ENCODE measurements at places on chromosomes 11 and 22.

GRCh38 chr11:19519912-19520641 lies 192.6 kb upstream of the NAV2 start:
- DNase-seq, result no peak

GRCh38 chr22:48275412-48275811 lies 1513.0 kb downstream of the TBC1D22A start:
- no peak for DNase-seq

DNA sequence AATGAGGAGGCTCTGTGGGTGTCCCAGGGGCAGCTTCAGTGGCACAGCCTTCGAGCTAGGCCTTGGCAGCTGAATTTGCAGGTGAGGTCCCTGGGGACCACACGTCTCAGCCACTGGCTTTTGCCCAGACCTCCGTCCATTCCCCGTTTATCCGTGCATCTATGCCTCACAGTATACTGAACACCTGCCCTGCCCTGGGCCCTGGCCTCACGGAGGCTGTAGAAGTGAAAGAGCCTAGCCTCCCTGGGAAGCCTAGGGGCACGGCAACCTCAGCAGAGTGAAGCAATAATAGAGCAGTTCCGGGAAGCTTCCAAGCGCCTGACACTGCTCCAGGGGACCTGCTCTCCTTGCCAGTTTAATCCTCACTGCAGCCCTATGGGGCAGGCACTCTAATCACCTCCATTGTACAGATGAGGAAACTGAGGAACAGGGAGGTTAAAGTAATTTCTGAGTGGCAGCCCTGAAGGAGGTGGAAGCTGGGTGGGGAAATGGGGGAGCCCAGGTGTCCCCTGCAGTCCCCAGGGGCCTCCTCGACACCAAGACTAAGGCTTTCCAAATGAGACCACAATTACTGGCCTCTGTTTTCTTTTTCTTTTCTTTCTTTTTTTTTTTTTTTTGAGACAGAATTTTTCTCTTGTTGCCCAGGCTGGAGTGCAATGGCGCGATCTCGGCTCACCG lies 2.7 kb upstream of the NFAM1 start:
- DNase-seq, result no peak

- DNase-seq, result no peak
These were observed 99.0 kb downstream of the AMOTL1 start for GRCh38 chr11:94866936-94867795.

GRCh38 chr11:57154739-57155138 lies 27.0 kb upstream of the LRRC55 start:
- DNase-seq, result no peak

- no peak for DNase-seq
These were observed 109.6 kb downstream of the TRIM29 start for GRCh38 chr11:120028181-120028896.

GRCh38 chr22:37244922-37245722 lies 1.1 kb upstream of the RAC2 start:
- DNase-seq, result no peak

DNA sequence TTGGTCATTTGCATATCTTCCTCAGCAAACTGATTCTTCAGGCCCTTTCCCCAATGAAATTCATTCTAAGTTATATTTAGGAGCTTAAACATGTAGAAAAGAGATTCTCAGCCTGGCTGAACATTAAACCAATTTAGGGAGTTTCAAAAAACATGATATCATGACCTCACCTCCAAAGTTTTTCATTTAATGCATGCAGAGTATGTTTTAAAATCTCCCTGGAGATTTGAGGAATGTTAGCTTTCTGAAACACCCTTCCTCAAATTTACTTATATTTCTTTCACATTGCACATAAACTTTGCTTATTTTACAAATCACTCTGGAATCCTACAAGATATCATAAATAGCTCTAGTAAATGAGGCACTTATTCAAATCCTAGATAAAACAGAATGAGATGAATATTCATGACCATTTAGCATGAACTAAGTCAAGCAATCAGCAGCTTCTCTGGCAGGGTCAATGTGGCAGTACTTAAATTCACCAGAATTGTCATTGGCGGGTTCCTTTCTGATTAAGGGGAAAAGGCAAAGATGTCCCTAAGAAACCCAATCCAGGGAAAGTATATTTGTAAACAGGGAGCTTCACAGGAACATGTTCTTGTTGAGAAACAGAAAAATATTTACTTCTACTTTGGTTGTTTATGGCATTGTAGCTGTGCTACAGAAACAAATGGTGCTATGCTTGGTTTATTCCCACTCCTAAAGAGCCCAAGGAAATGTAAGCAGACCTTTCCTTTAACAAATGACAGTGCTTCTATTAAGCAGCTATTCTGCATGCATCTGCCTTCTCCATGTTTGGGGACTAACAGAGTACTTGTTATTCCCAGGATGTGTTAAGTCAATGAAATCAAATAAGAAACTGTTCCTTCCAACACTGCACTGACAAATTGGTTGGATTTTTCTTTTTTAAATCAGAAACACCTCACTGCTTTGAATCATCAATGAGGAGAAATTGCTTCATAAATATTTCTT lies 162.3 kb downstream of the C11orf87 start:
- DNase-seq, result no peak

Measured in OCI-M1 (cell line).